Activated CD4-positive, alpha-beta T cell treated with anti-CD3 and anti-CD28 coated beads, Interleukin-2, amount 50 U/mL, for 4 hours (primary cell): ENCODE measurements at places on chromosomes 3 and 15.

- no peak for DNase-seq
Observed at GRCh38 chr15:36323615-36324014, 255.8 kb upstream of the CDIN1 start.

- DNase-seq: no peak
Observed at GRCh38 chr3:13644341-13645117, 95.6 kb downstream of the FBLN2 start.

- no peak for DNase-seq
Observed at GRCh38 chr3:187292631-187293515, 1.3 kb upstream of the MASP1 start.

DNA sequence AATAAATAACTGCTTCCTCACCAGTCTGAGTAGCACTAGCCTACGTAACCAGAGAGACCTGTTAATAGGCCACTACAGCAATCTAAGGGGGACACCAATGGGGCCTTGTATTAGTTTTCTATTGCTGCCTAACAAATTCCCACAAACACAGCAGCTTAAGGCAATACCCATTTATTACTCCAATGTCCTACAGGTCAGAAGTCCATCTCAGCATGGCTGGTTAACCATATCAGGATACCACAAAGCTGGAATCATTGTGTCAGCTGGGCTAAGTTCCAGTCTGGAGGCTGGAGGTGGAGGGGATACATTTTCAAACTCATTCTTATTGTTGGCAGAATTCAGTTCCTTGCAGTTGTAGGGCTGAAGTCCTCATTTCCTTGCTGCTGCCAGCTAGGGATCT, 331.9 kb downstream of the ULK4 start:
- DNase-seq: no peak

DNA sequence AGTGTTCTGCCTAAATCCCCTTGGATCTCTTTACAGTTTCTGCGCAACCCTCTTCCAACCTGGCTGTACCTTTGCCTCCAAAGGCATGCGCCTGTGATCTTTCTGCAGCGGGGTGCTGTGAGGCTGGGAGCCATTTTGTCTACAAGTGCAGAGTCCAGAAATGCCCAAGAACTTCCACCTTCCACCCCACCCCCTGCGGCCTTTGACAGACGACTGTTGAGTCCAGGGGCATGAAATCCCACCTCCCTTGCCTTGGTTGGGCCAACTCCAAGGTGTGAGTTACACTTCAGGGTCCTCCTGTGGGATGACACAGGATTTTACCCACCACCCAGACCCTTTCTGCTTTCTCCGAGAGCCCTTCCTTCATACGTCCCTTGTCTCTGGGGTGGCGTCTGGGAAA, 24.1 kb downstream of the HRH1 start:
- no peak for DNase-seq
